ENCODE measurements at places on chromosomes 12 and 14.

DNA sequence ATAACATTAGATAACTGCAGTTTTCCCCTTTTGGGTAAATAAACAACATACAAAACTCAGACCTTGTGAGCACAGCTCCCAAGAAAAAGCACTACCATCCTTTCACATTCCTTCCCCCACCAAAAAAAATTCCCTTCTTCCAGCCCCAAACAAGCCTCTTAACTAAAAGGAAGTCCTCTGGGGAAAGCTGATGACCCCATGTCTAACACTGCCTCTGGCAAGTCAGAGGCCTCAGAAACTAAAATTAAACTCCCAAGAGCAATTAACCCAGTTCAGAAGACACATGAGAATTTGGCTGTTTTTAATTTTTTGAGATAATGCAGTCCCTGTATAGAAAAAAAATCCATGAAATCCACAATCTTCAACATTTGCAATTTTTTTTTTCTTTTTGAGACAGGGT is 127.7 kb downstream of the SPTSSA start:
- no peak for DNase-seq

- DNase-seq, result no peak
Measured at GRCh38 chr12:105910030-105910429, 228.7 kb downstream of the NUAK1 start.

DNA sequence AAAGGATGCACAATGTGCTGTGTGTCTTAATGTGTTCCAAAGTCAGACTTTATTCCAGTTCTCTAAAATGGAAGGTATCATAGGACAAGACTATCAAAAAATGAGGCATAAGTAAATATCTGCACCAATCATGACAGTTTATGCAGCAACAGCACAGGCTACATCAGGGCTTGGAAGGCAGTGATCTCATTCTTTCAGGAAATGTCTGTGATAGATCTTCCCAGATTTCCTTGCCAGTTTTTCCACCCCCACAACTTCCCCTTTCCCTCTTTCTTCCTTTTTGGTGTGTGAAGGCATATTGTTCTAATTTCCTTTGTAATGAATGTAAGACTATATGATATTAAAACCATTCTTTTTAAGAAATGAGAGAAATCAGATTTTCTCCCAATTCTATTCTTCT is 326.7 kb downstream of the ATP23 start:
- DNase-seq, result no peak

DNA sequence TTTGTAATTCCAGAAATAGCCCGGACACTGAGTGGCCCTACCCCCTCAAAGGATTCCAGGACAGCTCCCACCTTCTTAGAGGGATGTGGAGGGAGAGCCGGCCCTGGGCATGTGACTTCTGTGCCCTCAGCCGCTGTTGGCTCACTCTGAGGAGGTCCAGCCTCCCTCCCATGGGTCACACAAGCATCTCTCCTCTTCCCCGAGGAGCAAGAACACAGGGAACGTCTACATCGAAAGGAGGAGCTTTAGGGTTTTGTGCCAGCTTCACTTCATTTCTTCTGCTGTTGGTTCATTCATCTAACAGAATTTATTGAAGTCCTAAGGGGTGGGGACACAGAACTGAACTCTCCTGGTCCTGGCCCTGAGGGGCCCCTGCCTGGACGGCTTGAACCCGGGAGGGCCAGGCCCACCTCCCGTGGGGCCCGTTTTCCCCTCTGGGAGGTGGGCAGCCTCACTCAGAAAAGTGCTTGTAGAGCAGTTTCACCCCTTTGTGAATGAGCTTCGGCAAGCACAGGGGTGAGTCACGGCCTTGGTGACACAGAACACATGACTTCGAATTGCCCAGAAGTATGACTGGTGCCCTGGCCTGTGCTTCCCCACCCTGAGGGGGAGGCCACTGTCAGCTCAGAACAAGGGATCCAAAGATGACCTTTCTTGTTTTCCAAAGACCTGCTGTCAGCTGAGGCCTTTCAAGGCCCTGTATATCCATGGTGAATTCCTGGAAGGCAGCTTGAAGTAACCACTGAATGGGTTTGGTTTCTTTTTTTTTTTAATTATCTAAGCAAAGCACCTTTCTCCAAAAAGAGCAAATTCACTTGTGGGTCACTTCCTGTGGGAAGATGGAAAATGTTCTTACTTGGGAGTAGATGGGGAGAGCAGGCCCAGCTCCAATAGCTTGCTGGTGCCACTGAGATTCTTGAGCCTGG is 39.2 kb downstream of the NFKBIA start:
- DNase-seq, result peak; percentile 95

- no peak for DNase-seq
Measured at GRCh38 chr14:89855961-89856656, 98.4 kb downstream of the EFCAB11 start.

- DNase-seq, result no peak
Measured at GRCh38 chr12:3671330-3672112, 81.4 kb downstream of the CRACR2A start.

GRCh38 chr12:14268120-14268515 is 97.4 kb upstream of the ATF7IP start:
- no peak for DNase-seq

- DNase-seq, result no peak
Measured at GRCh38 chr12:51160814-51161459, 12.0 kb downstream of the TFCP2 start.

GRCh38 chr14:51244591-51244990 is 4.5 kb downstream of the TMX1 start:
- no peak for DNase-seq

GRCh38 chr12:121668750-121669520 is 519 bp downstream of the MORN3 start:
- peak; percentile 81 for DNase-seq

GRCh38 chr12:79690638-79691510 is at the start of gene PAWR:
PAWR (minus strand) TSS chr12:79690964; CDS start chr12:79690244, 720 bp downstream.
- peak; percentile 41 for DNase-seq

DNA sequence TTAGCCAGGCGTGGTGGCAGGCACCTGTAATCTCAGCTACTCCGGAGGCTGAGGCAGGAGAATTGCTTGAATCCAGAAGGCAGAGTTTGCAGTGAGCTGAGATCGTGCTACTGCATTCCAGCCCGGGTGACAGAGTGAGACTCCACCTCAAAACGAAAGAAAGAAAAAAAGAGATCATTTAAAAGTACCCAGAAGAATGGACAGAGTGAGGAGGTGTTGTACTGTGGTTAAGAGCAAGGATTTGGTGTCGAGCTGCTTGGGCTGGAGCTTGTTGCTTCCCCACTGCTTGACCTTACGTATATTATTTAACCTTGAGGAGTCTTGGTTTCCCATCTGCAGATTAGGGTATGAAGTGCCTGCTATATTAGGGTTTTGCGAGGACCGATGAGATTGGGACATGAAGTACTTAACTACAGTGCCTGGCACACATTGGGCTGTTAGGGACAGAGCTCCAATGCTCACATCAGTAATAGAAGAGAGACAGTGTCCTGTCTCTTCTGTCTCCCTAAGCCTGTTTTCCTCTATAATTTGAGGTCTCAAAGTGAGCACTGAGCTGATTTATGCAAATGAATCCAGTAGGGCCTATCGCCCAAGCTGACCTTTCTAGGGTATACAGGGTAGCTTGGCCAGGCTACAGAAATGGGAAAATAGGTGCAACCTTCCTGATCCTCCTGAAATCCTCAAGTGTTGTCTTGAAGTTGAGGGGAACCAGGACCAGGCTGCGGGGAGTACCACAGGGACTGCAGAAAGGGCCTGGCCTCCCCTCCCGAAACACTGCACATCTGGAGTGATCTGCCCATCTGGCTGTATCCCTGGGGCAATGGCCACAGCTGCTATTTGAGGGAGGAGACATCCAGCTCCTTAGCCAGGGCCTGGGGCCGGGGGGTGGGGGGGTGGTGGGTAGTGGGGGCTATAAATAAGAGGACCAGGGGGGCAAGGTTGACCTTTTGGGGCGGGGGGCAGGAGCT is 8.6 kb upstream of the HDAC7 start:
- no peak for DNase-seq

DNA sequence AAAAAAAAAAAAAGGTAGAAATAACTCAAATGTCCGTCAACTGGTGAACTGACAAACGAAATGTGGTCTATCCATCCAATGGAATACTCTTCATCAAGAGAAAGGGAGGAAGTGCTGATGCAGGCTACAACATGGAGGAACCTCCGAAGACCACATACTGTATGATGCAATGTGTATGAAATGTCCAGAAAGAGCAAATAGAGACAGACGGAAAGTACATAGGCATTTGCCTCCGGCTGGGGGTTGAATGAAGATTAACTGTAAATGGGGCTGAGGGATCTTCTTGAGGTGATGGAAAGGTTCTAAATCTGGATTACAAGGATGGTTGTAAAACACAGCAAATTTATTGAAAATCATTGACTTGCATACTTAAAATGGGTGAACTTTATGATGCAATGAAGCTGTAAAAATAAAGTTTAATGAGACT is 35.4 kb downstream of the DLK1 start:
- DNase-seq, result no peak

DNA sequence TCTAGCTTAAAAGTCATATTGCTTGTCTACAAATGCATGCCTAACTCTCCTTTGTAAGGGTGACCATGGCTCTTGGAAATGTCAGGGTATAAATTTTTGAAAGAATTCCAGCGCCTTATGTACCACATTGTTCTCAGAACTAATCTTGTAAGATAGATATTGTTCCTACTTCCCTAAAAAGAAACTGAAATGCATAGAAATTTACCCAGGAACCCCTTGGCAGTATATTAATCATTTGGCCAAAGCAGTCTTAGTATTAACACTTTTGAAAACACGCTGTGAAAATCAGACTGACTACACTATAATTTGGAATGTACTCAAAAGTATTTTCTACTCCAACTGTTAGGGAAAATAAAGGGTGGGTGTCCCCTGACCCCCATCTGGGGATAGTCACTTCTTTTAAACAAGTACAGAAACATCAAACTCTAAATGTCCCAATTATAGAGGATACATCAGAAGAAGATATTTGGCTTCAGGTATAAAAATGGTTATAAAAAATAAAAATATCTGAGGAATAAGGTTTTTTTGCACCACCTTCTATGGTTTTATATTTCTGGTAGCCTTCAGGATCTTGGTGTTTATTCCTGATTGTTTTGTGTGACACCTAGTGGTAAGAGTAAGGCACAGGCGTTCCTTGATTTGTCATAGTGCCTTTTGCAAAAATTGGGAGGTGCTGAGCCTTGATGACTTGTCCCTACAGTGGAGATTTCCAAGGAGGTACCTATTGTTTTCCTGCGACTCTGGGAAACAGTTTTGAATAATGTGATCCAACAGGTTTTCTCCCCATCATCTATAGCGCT is 2.2 kb upstream of the NFKBIA start:
- DNase-seq, result no peak

- no peak for DNase-seq
Measured at GRCh38 chr14:60738843-60739508, 4.4 kb downstream of the MNAT1 start.

- no peak for DNase-seq
Measured at GRCh38 chr14:104390941-104391901, 188.3 kb upstream of the C14orf180 start.

- no peak for DNase-seq
Measured at GRCh38 chr12:76318773-76319594, 29.2 kb downstream of the BBS10 start.

- DNase-seq, result no peak
Measured at GRCh38 chr12:109943811-109944210, 43.7 kb downstream of the TCHP start.

- DNase-seq, result no peak
Measured at GRCh38 chr12:5305425-5305824, 126.5 kb upstream of the NTF3 start.

GRCh38 chr14:68783408-68784225 is 9.2 kb downstream of the ZFP36L1 start:
- DNase-seq, result no peak

- no peak for DNase-seq
Measured at GRCh38 chr12:19457561-19457960, 18.3 kb downstream of the AEBP2 start.

GRCh38 chr14:31582286-31582691 is 21.1 kb downstream of the NUBPL start:
- no peak for DNase-seq

- no peak for DNase-seq
Measured at GRCh38 chr14:35558680-35559079, 24.7 kb downstream of the INSM2 start.

DNA sequence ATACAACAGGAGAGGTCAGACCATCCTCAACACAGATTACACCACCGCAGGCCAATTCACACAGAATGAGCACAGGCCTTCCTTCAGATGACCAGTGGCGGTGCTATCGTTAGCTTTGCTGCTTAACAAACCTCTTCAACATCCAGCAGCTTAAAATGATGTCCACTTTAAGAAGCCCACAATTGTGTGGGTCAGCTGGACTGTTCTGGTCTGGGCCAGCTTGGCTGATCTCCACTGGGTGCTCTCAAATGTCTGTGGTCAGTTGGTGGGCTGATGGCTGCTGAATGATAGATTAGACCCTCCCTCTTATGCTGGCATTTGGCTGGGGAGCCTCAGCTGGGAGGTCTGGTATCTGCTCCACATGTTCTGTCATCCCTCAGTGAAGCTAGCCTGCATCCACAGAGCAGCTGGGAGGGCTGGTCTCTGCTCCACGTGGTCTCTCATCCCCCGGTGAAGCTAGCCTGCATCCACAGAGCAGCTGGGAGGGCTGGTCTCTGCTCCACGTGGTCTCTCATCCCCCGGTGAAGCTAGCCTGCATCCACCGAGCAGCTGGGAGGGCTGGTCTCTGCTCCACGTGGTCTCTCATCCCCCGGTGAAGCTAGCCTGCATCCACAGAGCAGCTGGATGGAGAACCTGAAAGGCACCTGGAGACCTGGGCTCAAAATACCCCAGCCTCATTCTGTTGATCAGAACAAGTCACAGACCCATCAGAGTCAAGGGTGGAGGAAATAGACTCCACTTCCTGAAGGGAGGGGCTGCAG is 203.6 kb upstream of the DIO3 start:
- DNase-seq, result no peak

DNA sequence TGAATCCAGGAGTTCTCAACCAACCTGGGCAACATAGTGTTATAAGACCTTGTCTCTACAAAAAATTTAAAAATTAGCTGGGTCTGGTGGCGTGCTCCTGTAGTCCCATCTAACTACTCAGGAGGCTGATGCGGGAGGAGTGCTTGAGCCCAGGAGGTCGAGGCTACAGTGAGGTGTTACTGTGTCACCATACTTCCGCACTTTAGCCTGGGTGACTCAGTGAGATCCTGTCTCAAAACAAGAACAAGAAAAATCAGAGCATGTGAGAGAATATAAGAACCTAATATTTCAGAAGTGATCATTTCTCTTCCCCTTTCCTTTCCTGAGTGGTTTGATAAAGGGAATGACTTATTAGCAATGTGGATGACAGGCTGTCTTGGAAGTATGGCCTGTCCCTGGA is 9.5 kb downstream of the TRAF3 start:
- no peak for DNase-seq

- DNase-seq, result no peak
Measured at GRCh38 chr12:68207276-68207675, 18.3 kb downstream of the IL26 start.

- no peak for DNase-seq
Measured at GRCh38 chr14:104585966-104586697, 6.6 kb downstream of the C14orf180 start.

- no peak for DNase-seq
Measured at GRCh38 chr14:86510491-86510890, 980.5 kb downstream of the FLRT2 start.

Measured in activated CD8-positive, alpha-beta T cell treated with anti-CD3 and anti-CD28 coated beads for 36 hours (primary cell).